ENCODE measurements at places on chromosomes 4 and X.
A peak's percentile ranks its signal among the peaks of the same experiment; 100 is the strongest.

DNA sequence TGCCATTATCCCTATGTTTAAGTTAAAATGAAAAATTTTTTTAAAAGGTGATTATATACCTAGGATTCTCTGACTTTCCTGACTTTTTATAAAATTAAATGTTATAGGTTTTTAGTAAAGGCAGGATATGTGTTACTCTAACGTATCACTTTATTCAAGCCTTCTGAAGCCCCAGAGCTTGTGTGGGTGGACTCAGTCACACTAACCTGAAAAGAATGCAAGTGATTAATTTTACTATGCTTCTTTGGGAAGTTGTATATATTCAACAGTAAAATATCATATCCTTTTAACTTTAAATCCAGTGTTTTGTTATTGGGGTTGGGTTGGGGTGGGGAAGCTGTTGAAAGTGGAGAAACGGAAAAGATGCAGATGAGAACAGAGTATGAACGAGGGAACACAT is 22.8 kb downstream of the PDLIM3 start:
- no peak for DNase-seq

GRCh38 chrX:107656978-107657377 is 28.7 kb downstream of the PRPS1 start:
- DNase-seq, result no peak

GRCh38 chr4:107991945-107992630 is 2.4 kb downstream of the HADH start:
- DNase-seq, result peak; percentile 60

DNA sequence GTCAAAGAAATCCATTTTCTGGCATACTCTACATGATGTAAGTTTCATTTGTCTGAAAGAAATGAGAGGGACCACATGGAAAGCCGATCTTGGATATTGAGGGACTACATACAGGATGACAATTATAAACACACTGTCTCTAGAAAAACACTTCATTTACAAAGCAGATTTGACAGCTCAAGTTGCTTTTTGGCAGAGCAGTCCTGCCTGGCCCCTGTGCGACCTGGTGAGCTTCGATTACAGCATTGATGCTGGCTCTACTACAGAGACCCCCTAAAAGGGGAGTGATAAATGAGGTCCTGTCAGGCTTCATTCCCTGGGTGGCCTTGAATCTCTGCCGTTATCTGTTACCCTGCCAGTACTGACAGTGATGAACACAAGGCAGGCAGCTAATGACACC is 215.2 kb upstream of the NOCT start:
- DNase-seq, result no peak

DNA sequence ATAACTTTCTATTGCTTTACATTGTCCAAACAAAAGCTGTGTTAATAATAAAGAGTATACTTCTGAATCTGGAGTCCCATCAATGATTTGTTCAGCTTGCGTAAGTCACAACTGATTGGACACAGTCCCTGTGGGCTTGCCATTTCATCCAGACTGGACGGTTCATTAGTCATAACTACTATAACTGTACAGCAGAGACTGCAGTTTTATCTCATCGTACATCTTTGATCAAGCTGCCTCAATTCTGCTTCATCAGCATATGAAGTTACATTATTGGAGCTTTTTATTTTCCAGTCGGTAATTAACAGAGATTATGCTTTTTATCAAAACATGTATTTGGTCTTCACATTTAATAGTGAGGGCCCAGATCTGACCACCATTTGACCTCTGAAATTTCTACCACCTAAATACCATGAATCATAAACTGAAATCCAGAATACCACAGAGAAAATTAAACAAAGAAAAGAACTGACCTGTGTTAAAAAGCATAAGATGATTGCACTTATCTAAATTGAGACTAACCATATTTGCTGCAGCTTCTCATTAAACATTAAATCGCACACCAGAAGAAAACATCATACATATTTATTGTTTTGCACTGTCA is 12.5 kb upstream of the MAB21L2 start:
- DNase-seq, result no peak

DNA sequence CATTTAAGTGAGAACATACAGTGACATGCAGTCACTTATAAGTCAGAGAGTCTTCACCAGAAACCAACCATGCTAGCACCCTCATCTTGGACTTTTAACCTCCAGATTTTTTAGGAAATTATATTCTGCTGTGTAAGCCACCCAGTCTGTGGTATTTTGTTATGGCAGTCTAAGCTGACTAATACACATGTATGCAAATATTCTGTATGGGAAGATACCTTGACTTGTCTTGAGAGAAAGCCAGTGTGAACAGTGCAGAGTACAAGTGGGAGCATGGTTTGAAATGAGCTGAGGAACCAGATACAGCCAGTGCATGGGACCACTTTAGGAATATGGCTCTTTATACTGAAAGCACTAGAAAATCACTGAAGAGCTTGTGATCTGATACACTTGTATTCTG is 110.4 kb upstream of the MAP9 start:
- DNase-seq, result no peak

GRCh38 chr4:47160095-47160494 is 128.7 kb downstream of the GABRB1 start:
- no peak for DNase-seq

- no peak for DNase-seq
These were observed 24.9 kb upstream of the DYNLT3 start for GRCh38 chrX:37872303-37872655.

- DNase-seq, result no peak
These were observed 176.4 kb downstream of the PTTG2 start for GRCh38 chr4:38136604-38137003.

DNA sequence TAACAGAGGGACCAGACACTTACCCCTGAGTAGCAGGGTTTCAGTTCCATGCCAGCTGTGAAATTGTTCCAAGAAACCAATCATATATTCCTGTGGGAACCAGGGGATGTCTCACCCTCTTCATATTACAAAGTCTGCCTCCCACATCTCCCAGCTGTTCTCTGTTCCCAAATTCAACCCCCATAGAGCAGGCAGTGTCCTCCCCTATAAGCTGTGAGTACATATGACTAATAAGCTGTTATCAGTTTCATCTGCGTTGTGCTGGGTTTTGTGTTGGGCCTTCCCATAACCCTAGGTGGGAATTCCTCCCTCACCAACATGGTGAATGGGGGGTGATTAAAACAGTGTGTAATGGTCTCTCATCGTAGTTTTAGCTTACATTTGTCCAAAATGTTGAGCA is 41.0 kb downstream of the CEP44 start:
- DNase-seq, result no peak

DNA sequence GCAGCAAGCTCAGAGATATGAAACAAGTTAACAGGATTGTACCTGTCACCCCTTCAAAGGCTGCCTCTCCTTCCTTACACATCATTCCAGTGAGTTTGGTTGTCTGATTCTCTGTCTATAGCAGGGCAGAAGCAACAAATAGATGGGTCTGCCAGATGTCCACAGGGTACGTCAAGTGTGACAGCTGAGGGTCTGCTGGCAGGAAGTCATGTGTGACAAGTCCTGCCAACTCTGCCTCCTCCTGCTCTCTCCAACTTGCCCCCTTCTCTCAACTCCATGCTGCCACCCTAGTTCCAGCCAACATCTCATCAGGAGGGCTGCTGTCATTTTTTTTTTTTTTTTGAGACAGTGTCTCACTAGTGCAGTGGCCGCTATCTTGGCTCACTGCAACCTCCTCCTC is 109.2 kb downstream of the NSUN7 start:
- no peak for DNase-seq

- DNase-seq, result no peak
These were observed 1811.6 kb downstream of the ARAP2 start for GRCh38 chr4:34432706-34433105.

DNA sequence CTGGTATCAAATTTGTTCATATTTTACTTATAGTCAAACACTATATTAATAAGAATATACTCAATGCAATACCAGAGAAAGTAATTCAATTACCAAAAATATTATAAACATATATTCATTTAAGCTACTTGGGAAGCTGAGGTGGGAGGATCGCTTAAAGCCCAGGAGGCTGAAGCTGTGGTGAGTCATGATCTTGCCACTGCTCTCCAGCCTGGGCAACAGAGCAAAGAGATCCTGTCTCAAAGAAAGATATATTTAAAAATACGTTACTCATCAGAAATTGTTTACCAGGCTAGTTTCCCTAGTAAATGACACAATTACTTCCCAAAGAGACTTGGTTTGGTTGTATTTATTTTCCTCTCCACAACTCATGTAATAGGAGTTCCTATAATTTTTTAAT is 433.6 kb downstream of the GASK1B start:
- DNase-seq, result no peak

GRCh38 chrX:1902901-1903235 is 288.0 kb downstream of the ASMT start:
- DNase-seq, result no peak

DNA sequence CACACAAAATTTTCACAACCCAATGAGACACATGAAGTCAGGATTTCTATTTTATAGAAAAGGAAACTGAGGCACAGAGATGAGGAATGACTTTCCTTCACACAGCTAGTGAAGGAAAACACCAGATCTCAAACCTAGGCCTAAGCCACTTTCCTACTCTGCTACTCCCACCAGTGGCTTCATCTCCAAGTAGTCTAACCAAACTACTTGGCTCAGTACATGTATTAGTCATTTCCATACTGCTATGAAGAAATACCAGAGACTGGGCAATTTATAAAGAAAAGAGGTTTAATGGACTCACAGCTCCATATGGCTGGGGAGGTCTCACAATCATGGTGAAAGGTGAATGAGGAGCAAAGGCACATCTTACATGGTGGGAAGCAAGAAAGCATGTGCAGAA is 196.6 kb downstream of the EVC2 start:
- DNase-seq, result no peak

GRCh38 chr4:92304606-92305005 is 840 bp downstream of the GRID2 start:
- no peak for DNase-seq

- peak; percentile 36 for DNase-seq
These were observed 4.5 kb downstream of the CBR4 start for GRCh38 chr4:169005453-169006099.

DNA sequence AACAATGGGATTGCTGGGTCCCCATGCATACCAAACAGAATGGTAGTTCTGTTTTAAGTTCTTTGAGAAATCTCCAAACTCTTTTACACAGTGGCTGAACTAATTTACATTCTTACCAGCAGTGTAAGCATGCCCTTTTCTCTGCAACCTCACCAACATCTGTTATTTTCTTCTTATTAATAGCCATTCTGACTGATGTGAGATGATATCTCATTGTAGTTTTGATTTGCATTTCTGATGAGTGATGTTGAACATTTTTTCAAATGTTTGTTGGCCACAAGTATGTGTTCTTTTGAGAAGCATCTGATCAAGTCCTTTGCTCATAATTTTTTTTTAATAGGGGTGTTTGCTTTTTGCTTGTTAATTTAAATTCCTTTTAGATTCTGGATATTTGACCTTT is 41.2 kb upstream of the ZMAT1 start:
- no peak for DNase-seq

- DNase-seq, result peak; percentile 35
These were observed at the start of gene JAKMIP1 for GRCh38 chr4:6200011-6200921. TSS of gene JAKMIP1 (minus strand) at chr4:6200549. CDS start at chr4:6112850, 87,699 bp downstream.

DNA sequence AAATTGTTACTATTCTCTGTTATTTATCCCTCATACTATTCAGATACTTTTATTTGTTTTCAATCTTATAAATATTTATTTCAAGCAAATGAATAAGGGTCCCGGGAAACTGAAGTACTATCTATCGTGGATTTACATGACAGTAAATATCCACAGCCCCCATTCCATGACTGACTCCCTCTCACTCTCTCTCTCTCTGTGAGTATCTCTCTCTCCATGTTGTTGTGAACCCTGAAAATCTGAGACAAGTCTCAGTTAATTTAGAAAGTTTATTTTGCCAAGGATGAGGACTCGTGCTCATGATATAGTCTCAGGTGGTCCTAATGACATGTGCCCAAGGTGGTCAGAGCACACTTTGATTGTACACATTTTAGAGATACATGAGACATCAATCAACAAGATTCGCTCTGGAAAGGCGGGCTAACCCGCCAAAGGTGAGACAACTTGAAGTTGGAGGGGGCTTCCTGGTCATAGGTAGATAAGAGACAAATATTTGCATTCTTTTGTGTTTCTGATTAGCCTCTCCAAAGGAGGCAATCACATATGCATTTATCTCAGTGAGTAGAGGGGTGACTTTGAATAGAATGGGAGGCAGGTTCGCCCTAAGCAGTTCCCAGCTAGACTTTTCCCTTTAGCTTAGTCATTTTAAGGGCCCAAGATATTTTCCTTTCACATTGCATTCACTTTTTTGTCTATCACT is 986.4 kb downstream of the NLGN4X start:
- DNase-seq, result no peak

- DNase-seq, result no peak
These were observed 32.6 kb upstream of the STOX2 start for GRCh38 chr4:183872531-183872930.

All from hematopoietic multipotent progenitor cell treated with erythropoietin and hydrocortisone succinate and interleukin-3 and kit ligand, for 8 days (in vitro differentiated cells).